Heart left ventricle (tissue), 16 donors: ENCODE measurements at places on chromosomes 3 and 15.

- DNase-seq, result no peak
Measured at GRCh38 chr3:6549296-6549695, 311.6 kb upstream of the GRM7 start.

GRCh38 chr15:30997270-30997669, 5.8 kb upstream of the MTMR10 start:
- no peak for DNase-seq

GRCh38 chr3:13690636-13691035, 141.7 kb downstream of the FBLN2 start:
- DNase-seq, result no peak

DNA sequence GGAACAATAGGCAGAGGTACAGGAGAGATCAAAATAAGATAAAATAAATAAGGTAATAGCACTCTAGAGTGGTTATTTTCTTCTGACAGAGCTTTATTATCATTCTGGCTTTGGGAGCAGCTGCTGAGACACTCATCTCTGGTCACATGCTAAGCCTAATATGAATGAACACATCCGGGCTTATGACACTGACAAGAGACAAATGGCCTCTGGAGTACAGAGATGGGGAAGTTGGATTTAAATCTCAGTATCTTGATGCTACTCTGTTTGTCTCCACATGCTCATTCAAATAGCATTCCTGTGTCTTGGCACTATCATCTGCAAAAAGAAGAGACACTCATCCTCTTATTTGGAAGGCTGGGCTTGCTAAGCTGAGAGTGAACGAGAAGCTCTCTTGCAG, 55.6 kb downstream of the TMEM45A start:
- DNase-seq, result no peak

DNA sequence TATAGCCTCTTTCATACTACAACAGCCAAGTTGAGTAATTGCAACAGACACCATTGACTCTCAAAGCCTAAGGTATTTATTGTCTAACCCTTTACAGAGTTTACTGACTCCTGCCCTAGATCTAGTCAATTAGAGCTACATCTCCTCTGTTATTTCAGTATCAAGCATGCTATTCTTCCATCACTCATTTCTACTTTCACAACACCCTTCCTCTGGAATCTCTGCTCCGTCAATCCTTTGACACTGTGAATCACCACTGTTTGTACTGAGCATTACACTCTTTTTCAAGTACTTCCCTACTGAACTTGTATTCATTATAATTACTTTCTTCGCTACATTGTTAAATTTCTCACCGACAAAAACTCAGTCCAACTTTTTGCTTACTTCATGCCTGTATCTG, 121.8 kb downstream of the ZNF609 start:
- DNase-seq, result no peak

DNA sequence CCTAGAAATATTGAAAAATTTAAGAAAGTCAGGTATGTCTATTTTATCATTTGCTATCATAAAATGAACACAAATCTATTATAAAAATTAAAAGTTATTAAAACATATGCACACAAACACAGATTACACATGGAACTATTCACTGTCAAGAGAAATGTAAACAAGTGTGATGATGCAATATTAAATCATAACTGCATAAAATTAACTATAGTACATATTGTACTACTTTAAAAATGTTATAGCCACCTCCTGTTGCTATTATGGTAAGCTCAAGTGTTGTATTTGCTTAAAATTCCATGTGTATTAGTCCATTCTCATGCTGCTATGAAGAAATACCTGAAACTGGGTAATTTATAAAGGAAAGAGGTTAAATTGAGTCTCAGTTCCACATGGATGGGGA, 54.7 kb upstream of the CMC1 start:
- no peak for DNase-seq

- peak; percentile 66 for DNase-seq
Measured at GRCh38 chr3:197599089-197599765, 43.5 kb upstream of the BDH1 start.

DNA sequence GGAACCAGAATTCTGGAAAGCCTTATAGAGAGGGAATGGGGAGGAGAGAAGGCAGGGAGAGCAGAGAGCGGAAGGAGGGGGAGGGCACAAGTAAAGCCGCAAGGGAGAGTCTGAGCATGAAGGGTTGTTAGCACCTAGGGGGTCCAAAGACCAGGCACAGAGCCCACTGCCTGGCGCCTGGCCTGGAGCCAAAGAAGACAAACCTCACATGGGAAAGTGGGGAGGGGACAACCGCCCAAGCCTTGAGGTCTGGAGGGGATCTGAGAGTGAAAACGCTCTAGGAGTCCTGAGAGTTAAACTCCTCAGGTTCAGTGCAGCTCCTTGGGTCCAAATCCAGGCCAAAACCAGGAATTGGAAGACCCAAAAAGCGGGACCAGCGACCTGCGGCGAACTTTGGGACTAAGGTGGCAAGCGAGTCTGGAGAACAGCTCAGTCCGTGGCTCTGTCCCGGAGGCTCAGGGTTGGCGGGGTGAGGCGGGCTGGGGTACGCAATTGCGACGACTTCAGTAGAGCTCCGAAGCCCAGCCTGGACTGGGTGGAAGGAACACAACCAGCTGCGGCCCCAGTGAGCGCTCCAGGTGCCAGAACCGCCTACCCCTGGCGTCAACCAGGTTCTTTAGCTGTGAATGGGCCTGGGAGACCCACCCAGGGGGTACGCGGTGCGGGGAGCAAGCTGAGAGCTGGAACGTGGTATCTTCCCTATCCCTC, 807 bp upstream of the INAFM2 start:
- no peak for DNase-seq

DNA sequence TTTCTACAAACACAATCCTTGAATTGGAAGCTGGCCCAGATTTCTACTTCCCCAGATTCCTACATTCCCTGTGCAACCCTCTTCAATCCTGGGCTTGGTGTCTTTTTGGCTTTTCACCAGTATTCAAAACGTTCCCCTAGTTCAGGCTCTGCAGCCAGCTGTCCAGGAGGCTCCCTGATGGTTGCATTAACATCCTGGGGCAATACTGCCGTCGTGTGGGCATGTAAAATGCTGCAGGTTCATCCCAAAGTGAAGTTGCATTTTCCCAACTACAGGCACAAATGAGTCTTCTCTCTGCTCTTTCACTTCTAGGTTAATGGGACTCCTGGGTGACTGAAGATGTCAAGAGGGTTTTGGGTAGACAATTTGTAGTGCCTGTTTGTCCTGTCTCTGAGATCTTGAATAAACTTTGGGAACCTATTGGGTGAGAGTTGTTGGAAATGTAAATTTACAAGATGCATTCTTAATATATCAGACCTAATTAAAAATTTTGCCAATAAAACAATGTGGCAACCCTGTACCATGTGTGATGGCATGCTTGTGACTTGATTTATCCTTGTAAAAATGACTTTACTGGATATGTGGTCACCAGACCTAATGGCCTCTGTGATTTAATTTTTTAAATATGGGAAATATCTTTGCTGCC, 28.6 kb downstream of the SOX14 start:
- no peak for DNase-seq

DNA sequence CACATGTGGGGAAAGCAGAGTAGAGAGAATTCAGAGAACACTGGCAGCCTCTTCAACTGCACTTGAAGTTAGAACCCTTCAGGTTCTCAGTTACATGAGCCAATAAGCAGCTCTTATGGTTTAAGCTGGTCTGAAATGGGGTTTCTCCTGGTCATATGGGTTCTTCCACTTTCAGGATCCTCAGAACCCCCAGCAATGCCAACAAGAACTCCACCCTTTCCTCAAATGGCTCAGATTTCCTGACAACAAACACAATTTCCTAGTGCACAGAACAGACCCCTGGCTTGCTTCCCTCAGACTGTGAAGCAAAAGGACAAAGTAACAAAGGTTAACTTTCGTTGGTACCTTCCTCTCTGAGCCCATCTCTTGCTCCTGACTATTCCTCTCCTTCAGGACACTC, 23.9 kb upstream of the FRMD4B start:
- no peak for DNase-seq

- DNase-seq, result peak; percentile 77
Measured at GRCh38 chr3:159848348-159849118, 140.1 kb upstream of the IL12A start.

GRCh38 chr15:63048776-63049665, 6.5 kb downstream of the TPM1 start:
- DNase-seq, result peak; percentile 77

DNA sequence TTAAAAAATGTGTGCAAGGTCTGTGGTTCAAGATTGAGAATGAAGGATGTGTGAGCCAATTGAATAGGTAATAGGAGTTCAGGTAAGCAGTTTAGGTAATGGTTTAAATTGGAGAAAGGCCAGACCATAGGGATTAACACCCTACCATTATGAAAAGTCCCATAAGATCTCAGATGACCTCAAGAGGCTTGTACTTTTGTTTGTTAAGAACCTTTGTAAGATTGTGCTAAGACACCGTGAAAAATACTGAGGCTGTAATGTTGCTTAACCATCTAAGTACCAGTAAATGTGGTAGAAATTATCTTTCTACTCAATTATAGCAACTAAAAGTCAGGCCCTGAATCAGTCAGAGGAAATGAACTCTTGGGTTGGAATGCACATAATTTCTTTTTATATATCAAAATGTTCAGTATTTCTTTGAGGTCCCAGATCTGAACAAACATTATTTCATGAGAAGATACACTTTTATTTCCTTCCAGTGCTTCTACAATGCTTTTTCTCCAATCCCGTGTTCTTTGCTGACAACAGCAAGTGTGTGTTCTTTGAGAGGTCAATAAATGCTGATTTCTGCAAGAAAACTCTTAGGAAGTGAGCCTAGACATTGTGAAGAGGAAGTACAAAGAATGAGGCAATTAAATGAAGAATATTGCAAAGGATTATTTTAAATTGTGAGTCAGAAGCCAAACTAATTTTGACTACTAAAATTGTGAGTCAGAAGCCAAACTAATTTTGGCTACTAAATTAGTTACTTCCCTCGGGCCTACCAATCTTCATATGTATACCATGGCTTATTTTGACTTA, 66.4 kb downstream of the TCF12 start:
- DNase-seq, result no peak

GRCh38 chr15:44682211-44682610, 18.7 kb upstream of the SPG11 start:
- DNase-seq, result no peak

- DNase-seq, result no peak
Measured at GRCh38 chr15:88262064-88262463, 5.5 kb upstream of the NTRK3 start.

DNA sequence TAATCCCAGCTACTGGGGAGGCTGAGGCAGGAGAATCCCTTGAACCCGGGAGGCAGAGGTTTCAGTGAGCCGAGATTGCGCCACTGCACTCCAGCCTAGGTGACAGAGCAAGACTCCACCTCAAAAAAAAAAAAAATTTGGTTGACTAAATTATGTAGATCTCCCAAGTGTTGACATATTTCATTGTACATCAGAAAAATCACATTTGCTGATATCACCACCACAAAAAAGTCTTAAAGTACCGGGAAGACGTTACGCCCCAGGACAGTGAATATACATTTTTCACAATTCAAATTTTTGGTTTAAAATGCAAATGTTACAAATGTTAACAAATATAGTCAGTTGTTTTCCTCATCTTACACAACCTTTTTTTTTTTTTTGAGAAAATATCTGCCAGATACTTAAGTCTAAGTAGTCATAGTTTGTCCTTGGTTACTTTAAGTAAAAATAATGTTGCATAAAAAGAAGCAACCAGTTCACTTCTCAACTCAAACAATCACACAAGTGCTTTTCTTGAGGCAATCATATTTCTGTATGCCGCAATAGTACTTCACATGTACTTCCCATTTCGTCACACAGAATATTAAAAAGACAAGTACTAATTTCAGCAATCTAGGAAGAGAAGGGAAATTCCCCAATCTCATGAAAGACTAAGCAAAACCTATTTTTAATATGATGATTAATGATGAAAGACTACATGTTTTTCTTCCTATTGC, 41.0 kb upstream of the TCF12 start:
- DNase-seq, result no peak

DNA sequence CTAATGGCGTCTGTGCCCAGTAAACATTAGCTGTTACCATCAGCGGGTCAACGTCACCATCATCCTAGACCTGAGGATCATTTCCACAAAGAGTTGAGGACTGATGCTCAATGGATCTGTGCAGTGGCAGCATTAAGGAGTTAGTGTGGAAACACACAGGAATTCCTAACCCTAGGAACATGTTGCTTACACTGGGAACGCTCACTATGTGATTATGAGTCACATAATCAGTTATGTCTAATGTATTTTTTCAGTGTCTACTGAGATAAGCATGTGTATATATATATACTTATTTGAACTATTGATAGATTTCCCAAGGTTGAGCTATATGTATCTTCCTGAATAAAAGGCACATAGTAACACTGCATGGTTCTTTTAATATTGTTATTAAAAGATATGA, 19.0 kb downstream of the ARNT2 start:
- DNase-seq, result no peak

- DNase-seq, result no peak
Measured at GRCh38 chr3:16392717-16393116, 120.8 kb downstream of the RFTN1 start.

DNA sequence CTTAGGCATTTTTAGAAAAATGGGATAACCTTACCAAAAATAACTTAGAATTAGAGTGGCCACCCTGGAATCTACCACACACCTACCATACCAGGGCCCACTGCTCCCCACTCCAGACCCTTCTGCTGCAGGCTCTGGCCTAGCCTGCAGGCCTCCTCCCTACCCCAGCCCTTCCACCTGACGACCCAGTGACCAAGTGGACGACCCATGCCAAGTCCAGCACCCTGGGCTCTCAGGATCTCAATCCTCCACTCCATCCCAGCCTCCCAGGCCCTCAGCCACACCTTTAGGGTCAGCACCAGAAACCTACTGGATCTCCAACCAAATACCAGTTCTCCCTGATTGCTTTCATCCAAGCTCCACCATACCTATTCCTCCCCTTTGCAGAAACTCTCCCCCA, 145.8 kb downstream of the TPRA1 start:
- DNase-seq, result no peak

- no peak for DNase-seq
Measured at GRCh38 chr3:30315447-30315846, 291.0 kb upstream of the TGFBR2 start.

DNA sequence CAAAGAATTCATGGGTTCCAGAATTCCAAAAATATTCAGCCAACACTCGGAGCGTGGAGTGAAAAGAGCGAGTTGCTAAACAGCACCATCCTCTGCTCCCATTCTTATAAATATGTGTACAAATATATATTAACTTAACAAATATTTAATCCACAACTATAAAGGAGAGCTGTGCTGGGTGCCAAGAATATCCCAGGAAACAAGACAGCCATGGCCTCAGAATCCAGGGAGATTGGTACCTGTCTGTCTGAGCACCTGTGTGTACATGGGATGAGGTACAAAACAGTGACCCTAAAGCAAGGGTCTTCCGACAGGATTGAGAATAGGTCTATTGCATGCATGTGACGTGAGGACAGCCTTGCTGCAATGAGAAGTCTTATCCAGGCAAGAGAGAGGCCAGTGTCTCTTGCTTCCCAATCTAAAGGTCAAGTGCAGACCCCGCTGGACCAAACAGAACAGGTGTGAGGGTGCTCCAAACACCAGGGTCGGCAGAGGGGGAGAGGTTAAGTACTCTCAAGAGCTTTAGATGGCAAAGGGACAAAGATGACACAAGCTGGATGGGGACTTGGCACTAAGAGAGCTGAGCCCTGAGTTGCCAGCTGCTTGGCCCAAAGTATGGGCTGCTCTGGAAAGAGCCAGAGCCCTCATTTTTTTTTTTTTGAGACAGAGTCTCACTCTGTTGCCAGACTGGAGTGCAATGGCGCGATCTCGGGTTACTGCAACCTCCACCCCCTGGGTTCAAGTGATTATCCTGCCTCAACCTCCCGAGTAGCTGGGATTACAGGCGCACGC, 36.2 kb downstream of the HOMER2 start:
- DNase-seq, result peak; percentile 45
